Urinary bladder (tissue), 4 donors: ENCODE measurements at places on chromosomes 6 and 20.

DNA sequence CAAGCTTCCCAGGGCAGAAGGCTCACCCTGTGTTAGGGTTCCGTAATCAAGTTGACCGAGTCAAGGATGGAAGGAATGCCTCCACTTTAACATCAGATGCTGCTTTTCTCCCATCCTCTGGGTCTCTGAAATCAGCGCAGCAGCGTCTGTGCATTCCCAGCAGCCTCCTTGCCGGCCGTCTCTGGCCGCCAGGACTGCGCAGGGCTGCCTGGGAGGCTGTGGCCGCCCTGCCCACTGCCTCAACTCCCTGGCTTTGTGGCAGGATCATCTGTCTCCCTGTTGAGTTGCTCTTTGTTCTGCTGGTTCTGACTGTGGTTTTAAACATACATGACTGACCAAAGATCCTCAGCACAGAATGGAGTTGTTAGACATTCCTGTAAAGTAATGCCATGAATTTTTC lies 56.5 kb downstream of the DLL1 start:
- DNase-seq: no peak

GRCh38 chr6:36692220-36692619 lies 5.4 kb upstream of the RAB44 start:
- DNase-seq: no peak

DNA sequence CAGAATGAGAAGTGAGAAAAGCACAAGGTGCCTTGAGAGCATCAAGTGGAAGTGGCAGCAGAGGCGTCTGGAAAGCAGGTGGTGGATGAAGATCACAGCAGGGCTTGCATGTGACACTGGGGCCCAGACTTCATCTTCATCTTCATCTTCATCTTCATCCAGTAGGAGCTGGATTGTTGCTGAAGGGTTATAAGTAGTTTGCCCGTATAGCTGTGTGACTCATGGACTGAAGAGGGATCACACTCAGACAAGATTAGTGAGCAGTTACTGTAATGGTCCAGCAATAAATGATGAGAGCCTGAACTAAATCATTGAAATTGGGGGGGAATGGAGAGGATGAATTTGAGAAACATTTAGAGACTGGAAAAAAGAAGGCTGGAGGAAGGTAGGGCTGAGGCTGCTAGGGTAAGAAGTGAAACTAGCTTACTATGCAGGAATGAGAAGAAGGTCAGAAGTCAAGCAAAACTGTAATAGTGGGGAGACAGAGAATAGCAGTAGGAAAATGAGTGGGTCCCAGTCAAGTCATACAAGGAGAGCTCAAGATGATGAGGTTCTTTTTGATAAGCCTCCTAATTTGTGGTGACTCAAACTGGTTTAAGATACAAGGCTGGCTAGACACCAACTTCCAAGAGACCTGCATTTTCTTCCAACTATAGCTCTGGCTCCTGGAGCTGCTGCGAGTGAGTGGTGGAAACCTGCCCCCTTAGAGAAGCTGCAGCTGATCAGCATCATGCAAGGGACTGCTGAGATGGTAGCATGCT lies 92.3 kb upstream of the BEND6 start:
- no peak for DNase-seq

DNA sequence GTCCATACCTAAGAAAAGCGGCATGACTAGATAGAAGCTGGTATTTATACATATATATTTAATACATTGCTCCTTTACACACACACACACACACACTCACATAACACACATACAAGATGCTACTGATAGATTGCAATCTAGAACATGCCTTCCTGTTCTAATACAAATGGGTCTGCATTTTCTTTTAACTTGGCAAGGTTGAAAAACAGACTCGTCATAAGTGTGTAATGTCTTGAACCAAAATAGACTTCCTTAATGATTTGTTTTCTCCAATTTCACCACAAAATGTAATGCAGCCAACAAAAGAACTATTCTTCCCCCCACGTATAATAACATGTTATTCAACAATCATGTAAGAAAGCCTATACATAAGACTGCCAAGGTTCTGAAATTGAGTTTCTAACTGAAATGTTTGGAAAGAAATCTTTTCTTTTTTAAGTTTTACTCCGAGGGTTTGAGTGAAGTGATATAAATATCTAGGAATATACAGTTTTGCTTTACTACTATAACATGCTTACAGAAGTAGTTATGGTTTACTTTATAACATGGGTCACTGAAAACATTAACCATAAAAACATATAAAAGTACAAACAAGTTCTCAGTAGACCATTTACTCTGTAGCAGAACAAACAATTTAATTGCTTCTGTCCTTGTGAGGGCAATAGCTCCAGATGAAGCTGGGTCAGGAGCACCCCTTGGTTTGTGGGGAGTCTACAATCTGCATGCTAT lies 207.5 kb downstream of the FOXC1 start:
- no peak for DNase-seq

DNA sequence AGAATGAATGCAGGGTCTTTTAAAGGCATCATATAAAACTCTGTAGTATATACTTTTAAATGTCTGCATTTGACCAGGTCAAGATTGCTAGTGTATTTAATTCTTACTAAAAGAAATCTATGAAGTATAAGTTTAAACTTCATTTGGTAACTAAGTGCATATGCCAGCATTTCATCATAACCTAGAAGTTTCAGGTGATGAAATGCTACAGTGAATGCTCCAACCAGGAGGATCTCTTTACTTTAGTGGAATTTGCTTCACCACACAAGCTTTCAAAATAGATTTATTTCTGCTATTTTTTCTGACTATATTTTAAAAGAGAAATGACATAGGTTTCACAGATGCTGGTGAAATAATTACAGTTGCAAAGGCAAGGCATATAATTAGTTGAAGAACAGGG lies 141.9 kb downstream of the HIVEP2 start:
- DNase-seq: no peak

DNA sequence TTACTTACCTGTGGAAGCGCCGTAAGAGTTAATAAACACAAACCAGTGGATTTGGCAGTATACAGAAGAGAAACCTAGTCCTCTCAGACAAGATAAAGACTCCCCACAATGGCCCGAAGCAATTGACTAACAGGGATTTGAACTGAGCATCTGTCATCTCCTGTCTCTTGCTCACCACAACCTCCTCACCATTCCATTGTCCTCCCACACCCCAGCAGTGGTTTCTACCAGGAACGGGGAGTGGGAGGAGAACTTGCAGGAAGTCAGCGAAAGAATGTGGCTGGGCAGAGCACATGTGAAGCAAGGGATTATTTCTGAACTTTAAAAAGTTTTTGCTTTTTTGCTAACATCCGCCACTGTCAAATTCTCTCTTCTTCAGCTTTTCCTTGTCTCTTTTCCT lies 24.6 kb upstream of the TAAR1 start:
- no peak for DNase-seq

GRCh38 chr6:120587381-120587780 lies 746.9 kb downstream of the TBC1D32 start:
- no peak for DNase-seq
